ENCODE measurements at places on chromosomes 2 and 18.

DNA sequence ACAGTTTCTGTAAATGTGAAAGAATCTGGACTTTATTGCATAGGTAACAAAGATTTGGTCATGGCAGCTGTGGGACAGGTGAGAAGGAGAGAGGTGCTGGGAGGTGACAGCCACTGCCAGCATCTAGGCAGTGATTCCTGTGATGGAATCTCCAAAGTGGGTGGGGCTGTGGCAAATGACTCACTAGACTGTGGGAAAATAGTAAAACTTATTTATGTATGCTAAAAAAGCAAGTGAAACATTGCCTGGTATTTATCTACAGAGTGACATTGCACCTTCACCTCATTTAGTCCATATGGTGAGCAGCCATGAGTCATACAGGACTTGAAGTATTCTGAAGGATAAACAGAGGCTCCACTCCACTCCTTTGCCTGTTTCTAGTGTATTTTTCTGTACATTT is 145.3 kb upstream of the MEX3C start:
- DNase-seq, result no peak

GRCh38 chr18:7393080-7393479 is 162.2 kb downstream of the LRRC30 start:
- DNase-seq, result no peak

DNA sequence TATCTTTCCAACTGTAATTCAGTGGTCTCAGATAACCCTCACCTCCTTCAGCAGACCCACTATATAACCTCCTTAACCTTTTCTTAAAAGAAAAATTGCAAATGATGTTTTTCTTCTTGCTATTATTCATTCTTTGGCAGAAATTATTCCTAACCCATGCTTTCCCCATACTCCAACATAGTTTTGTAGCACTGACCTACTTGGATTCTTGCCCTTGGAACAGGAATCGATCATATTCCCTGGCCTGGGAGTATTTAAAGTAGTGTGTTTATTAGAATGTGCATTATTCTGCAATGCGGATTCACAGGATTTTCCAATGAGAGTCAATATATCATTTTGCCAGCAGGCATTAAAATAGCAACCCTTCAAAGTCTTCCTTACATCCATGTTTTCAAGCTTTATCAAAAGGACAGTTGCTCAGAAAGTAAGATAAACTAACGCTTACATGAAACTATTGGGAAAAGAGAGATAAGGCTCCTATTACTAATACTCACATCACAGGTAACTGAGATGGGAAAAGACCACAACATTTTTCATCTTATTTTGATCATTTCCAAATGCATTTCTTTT is 37.4 kb downstream of the CHN1 start:
- DNase-seq, result no peak

- DNase-seq, result no peak
Measured at GRCh38 chr18:24941174-24941951, 410.6 kb downstream of the ZNF521 start.

- no peak for DNase-seq
Measured at GRCh38 chr2:195468771-195469170, 188.3 kb upstream of the SLC39A10 start.

DNA sequence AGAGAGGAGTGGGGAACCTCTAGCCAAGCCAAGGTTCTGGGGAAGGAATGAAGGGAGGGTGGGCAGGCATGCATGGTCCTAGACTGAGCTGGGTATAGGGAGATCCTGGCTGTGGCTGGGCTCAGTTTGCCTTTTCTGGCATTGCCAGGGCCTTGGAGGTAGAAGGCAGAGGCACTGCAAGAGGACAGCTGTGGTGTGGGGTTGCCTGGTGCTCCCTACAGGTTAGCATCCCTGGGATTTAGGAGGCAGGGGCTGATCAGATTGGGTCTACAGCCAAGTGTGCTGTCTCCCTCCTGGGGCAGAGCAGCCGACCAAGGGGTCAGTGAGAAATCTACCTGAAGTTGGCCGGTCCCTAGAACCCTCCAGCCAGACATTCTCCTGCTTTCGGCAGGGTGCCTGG is 15.9 kb downstream of the ABCG8 start:
- no peak for DNase-seq

- DNase-seq, result no peak
Measured at GRCh38 chr2:230140667-230141066, 71.9 kb upstream of the SLC16A14 start.

DNA sequence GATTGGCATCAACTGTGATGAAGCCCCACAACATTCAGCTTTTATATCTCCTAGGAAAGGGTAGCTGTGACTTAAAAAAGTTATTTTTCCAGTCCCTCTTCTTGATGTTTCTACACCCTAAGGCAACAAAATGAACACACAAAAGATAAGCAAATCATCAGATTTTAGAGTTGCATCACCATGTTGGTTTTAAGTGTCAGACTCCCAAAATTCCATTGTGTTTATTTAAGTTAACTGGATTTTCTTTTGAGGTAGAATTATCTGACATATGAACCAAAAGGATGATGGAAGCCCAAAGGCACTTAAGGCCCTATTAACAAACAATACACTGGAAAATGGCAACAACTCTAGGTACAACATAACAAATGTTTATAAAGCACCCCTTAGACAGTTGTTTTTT is 261.7 kb upstream of the SLC39A10 start:
- DNase-seq, result no peak

DNA sequence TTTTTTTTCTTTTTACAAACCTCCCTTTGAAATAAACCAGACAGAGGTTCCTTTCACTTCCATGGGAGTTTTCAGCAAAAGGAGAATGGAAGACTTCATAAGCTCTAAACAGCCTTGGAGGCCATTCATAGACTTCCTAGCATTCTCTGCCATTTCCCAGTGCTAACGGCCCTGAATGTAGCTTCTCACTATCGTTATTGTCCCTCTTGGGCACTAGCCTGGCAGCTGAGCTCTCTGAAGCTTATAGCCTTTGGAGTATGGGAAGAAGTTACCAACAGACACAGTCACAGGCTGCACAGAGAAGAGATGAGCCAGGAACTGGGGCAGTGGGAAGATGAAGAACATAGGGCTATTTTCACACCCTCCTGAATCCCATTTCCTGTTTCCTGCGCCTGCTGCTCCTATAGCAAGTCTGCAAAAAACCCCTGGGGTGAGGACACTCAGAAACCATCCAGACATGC is 29.1 kb upstream of the EPC2 start:
- no peak for DNase-seq

GRCh38 chr2:7572450-7572849 is 655.2 kb downstream of the RNF144A start:
- DNase-seq, result no peak

DNA sequence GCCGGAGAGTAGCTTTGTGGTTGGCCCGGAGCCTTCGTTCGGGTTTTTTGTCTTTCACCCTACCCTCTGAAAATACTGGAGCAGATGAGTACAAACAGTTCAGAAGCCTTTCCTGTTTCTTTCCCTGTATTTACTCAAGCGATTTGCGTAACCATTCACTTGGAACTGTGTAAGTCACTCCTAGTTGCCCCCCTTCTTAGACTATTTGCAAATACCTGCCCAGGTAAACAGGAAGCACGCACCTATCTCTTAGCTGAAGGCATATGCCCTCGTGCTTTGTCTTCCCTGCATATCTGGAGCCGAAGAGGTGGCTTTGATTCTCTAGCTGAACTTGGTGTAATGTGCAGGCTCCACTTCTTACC is 1.4 kb downstream of the KCNS3 start:
- no peak for DNase-seq

DNA sequence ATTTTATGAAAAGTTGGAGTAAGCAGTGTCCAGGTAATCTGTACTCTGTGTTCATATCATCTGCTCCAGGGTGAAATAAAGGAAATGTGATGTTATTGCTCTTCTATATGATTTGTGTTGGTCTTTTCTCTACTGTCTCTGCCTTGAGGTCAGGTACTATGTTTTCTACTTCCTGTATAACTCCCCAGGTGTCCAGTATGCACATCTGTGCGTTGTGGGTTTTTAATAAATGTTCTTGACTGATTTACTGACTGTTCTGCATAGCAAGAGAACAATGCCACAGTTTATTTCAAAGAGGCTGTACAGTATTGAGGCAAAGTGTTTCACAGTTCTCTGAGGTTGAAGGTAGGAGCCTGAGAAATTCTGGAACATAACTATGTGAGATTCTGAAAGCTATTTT is 89.7 kb downstream of the BABAM2 start:
- DNase-seq, result no peak

DNA sequence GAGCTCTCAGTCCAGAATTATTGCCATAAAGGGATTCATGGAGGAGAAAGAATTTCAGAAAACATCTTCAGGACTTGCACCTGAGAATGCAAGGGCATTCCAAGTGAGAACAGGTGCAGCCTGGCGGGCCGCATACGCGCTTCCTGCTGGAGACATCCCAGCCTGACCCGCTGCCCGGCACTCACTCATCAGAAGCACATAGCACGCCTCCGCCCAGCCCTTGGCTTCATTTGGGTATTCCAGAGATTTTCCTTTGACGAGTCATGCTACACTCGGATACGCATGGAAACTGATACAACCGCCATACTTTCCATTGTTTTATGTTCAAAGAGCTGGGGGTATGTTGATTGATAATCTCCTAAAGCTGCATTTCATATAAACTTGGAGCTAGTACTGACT is 228.0 kb upstream of the ID2 start:
- DNase-seq, result no peak

DNA sequence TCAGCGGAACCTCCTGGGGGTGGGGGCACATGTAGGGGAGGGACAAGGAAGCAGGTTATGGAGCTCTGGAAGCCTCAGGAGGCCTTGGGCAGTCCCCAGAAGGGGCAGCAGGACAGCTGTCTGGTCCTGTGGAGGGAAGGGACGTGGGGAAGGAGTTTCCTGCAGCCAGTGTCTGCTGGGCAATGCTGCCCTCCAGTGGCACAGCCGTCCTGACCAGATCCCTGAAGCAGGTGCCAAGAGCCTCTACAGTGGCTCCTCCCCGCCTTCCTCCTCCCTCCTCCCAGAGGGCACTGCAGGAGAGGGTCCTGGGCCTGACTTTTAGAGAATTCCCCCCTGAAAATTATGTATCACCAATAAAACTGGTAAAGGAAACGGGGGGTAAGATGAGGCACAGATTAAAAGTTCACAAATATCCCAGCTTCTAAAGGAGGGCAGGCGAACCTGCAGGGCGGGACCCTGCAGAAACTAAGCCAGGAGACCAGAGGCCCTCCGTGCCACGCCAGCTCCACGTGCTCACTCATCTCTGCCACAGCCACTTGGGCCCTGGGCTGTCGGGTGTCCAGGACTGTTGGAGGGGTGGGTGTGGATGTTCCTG is 258.5 kb downstream of the TWIST2 start:
- DNase-seq, result no peak

DNA sequence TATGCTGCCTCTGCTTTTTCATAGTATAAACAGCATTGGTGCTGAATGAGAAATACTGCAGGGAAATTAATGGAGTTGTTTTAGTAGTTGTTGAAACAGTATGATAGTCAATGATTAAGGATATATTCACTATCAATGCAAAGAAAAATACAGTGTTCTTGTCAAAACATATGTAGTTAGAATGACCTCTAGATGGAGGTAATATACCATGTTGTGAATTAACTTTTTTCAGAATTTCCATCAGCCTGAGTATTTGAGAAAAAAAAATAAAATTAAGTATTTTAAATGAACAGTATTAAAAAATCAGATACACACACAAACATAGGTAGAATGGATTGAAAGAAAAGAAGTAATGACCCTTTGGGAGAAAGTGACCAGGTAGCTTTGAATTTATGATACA is 59.5 kb downstream of the RMDN2 start:
- no peak for DNase-seq

DNA sequence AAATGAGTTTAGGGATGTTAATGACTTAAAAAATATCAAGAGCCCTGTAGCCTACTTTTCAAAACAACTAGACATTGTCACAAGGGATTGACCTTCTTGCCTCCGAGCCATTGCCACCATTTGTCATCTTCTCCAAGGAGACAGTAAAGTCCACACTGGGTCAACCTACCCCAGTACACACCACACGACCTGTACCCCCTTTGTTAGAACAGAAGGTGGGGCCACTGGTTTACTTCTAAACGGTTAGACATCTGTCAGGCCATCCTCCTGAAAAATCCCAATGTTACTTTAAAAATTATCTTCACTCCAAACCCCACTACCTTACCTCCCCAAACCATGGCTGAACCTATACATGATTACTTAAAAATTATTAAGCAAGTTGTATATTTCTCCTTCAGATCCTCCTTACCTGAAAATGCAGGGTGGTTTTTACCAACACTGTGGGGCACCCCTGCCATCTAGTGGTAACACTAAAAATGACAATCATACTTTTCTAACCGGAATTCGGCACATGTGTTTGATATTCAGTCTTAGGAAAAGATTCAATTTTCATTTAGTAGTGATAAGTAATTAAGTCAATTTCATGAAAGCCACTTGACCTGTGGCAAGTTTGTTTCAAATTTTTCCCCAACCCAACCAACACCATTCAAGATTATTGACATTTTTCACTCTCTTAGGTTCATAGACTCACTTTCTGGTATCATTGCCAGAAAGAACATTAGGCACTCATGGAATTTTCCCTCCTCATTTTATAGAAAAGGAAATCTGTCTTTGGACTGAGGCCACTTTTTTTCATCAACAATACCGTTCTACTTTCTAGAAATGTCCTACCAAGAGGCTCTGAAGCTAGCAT is 265.3 kb upstream of the PKDCC start:
- peak; percentile 8 for DNase-seq

GRCh38 chr2:186882511-186883071 is 33.6 kb upstream of the ZSWIM2 start:
- DNase-seq, result no peak

DNA sequence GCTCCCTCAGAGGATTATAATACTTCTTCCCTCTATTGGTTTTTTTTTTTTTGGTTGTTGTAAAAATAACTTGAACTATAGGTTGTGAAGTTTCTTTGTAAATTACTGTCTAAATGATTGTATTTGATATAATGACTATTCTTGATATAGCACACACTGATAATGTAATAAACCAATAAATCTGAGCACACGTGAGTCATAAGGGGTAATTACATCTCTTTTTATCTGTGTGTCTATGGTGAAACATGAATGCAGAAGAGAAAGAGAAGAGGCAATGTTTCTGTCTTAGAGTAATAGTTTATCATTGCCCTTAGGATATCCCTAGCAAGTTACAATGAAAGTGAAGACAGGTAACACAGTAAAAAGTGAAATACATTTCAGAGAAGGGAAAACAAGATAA is 64.1 kb upstream of the RAPGEF4 start:
- no peak for DNase-seq

DNA sequence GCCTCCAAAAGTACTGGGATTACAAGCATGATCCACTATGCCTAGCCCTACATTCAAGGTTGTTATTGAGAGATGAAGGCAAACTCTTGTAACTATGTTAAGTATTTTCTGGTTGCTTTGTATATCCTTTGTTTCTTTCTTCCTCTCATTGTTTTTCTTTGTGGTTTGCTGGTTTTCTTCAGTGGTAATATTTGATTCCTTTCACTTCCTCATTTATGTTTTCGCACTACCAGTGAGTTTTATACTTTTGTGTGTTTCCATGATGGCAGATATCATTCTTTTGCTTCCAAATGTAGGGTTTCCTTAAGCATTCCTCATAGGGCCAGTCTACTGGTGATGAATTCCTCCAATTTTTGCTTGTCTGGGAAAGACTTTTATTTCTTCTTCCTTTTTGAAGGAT is 90.2 kb downstream of the NCK2 start:
- DNase-seq, result no peak

GRCh38 chr18:76475450-76476194 is 19.4 kb downstream of the ZNF516 start:
- DNase-seq, result no peak

GRCh38 chr18:50301074-50301473 is 13.6 kb upstream of the CXXC1 start:
- DNase-seq, result no peak

All from stimulated activated CD4-positive, alpha-beta T cell treated with anti-CD3 and anti-CD28 coated beads, TNF-alpha, amount 100 ng/mL, for 1 hour (primary cell).